ENCODE measurements at places on chromosomes 13 and 19. TPM values are rescaled to one million over a fixed set of nuclear protein-coding genes. Genes with fewer than 3 reads are reported as not detected.

ERICH4 gene
- total RNA-seq = not detected

ZNF580 gene
- total RNA-seq = 42.2 TPM

KLK2 gene
- not detected for total RNA-seq

PODNL1 gene
- total RNA-seq = 17.8 TPM

SYNE4 gene
- total RNA-seq = 0.67 TPM

SIGLEC10 gene
- total RNA-seq = 3.2 TPM

PBX4 gene
- total RNA-seq = 5.1 TPM

LILRA5 gene
- total RNA-seq = 5.3 TPM

TNNI3 gene
- not detected for total RNA-seq

NOP53 gene
- total RNA-seq = 297 TPM

CGB3 gene
- not detected for total RNA-seq
